ENCODE measurements at places on chromosomes 5 and 9.

- no peak for DNase-seq
These were observed 347.0 kb upstream of the ADAMTSL1 start for GRCh38 chr9:18126831-18127498.

DNA sequence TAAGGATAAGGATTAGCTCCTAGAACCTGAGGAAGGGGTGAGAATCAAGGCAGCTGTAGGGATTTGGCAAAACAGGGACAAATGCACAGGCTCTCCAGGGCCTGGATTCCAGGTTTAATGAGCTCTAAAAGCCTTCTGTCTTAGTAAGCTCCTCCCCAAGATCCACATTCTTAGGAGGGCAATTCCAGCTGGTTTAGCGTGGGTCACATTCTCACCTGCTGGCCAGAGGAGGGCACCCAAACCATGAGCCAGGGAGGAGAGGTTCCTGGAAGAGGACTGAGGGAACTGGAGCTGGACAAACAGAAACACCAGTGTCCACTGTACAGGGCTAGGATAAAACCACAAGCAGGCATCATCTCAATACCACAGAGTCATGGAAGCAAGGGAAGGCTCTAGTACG lies 480.0 kb downstream of the CCDC171 start:
- DNase-seq: no peak

DNA sequence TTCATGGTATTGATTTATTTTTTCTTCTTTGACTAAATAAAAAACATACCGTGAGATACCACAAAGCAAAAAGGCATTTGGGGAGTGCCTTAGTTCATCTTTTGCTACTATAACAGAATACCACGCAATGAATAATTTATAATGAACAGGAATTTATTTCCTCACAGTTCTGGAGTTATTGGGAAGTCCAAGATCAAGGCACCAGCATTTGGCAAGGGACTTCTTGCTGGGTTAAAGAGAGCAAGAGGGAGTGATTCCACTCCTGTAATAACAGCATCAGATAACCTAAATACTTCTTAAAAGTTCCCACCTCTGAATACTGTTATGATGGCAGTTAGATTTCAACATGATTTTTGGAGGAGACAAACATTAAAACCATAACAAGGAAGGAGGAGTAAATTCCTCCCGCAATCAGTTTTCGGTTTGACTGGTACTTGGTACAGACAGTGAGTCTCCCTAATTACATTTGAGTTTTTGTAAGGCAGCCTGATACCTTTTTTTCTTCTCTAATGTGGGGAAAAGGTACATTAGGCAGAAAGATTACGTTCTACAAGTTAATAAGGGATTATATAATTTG lies 8.8 kb upstream of the OMD start:
- no peak for DNase-seq

DNA sequence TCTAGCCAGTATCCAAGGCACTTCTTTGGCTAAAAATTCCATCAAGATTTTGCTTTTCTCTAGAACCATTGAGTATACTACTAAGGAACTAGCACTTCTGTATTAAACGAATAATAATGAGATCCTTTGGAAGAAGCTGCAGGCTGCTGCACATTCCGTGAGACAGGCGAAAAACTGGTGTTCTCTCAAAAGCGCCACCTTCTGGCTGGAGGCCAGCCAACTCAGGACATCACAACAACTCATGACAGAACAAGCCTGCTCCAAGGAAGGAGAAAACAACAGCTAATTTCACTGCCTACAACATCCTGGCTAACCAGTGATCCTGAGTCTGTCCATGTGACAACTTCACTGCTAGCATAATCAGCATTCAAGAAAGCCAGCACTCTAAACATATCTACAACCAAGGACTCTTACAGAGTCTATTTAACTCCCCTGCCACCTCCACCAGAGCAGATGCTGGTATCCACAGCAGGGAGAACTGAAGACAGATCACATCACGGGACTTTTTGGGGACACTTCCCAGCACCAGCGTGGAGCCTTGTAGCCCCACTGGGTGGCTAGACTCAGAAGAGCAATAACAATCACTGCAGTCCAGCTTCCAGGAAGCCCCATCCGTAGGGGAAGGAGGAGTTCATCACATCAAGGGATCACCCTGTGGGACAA lies 150.5 kb downstream of the YTHDC2 start:
- DNase-seq: peak; percentile 5

DNA sequence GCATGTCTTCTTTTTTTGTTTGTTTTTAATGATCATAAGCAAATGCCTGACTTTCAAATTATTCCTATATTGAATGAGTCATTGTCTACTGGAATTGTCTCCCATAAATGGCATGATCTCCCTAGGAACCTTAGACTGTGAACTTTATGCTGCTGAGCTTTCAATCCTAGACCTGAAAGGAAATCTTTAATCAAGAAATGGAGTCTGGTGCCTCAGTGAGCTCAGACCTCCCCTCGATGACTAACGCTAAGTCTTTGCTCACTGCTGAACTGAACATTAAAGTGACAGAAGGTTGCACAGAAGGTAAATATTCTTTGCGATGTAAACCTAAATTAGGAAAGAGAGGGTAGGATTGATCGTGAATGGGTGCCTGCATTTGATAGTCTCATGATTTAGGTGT lies 745.2 kb upstream of the WWC1 start:
- DNase-seq: no peak

- no peak for DNase-seq
These were observed 218.7 kb downstream of the GLIS3 start for GRCh38 chr9:4080921-4081895.

GRCh38 chr9:93098236-93098946 lies 2.4 kb downstream of the CARD19 start:
- no peak for DNase-seq

DNA sequence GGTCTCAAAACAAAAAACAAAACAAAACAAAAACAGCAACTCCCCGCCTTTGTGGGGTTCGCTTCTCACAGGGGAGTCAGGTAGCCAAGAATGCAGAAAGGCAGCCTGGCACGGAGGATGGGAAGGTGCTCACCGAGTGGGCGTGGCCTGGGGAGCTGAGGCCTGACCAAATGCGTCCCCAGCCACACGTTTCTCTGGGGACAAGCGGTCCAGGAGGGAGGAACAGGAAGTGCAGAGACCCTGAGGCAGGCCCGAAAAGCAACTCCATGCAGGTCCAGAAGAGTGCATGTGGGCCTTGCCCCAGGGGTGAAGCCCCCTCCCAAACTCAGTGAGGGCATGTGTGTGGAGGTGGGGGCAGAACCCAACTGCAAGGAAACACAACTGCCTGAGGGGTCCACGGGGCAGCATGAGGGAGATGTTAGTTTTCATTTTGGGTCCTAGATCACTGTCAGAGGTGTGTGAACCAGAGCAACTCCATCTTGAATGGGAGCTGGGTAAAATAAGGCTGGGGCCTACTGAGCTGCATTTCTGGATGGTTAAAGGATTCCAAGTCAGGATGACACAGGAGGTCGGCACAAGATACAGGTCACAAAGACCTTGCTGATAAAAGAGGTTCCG lies 2.6 kb upstream of the UAP1L1 start:
- DNase-seq: no peak

GRCh38 chr5:78527925-78528324 lies 120.6 kb downstream of the LHFPL2 start:
- no peak for DNase-seq

Data from naive thymus-derived CD4-positive, alpha-beta T cell (primary cell).